Mucosa of descending colon (tissue), 3 donors: ENCODE measurements at places on chromosomes 4 and X.

- no peak for DNase-seq
These were observed 406.1 kb upstream of the TRAM1L1 start for GRCh38 chr4:117491516-117491915.

- DNase-seq, result no peak
These were observed 13.1 kb downstream of the RP2 start for GRCh38 chrX:46849933-46850332.

DNA sequence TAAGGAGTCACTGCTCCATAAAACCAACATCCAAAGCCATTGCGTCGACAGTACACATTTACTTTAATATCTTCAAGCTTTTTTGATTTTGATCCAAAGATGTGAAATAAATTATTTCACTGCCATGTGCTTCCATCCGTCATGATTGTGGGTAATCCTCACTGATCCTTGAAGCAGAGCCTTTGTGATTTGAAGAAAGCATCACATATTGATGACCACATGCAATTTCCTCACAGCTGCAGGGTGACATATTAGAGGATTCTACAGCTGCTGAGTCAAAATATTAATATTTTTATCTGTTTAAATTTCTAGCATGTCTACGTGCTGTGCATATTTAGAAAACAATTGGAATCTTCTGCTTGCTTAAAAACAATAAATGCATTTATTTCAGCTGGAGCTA, 196.8 kb upstream of the ANXA3 start:
- DNase-seq, result no peak

- DNase-seq, result peak; percentile 50
These were observed 531.4 kb downstream of the INPP4B start for GRCh38 chr4:142314686-142315085.

DNA sequence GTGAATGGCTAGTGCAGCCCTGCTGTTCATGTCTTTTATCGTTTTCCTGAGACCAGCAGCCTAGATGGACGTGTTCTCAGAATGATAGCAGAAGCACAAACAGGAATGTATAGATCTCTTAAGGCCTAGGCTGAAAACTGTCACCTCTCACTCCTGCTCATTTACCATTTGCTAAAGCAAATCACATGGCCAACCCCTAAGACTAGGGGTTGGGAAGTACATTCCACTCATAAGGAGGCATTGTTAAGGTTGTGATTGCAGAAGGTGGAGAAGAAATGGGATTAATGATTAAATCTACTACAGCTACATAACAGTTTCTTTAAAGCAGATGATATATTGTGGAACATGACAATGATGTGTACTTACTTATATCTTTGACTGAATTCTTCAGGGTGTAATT, 536.8 kb upstream of the FTHL17 start:
- DNase-seq, result no peak

- DNase-seq, result no peak
These were observed 134.0 kb downstream of the COL4A6 start for GRCh38 chrX:108304210-108304609.

DNA sequence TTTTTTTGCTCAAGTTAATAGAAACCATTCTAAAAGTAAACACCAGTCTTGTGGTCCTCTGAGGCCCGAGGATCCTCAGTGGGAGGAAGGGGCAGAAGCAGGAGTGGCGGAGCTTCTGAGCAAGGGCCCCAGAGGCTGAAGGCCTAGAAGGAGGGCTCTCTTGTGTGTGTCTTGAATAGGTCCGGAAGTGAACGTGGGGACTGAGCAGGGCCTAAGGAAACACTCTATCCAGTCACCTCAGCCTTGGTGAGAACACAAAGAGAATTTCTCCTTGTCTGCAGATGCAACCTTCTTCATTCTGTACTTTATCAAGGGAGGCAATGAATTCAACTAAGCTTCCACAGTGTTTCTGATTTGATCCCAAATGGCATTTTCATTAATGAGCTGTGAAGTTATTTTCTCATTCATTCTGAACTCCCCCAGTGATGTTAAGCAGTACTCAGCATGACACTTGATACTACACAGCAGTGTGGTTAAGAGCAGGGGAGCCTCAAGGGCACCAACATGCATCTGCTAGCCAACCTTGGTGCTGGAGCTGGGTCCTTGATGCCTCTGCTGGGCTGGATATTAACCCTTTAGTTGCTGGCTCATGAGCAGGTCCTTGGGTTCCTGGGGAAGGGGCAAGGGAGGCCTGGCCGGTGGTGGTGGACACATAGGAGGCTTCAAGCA, 64.7 kb downstream of the RBM47 start:
- no peak for DNase-seq

- no peak for DNase-seq
These were observed 488.6 kb downstream of the KCTD8 start for GRCh38 chr4:43959976-43960375.

DNA sequence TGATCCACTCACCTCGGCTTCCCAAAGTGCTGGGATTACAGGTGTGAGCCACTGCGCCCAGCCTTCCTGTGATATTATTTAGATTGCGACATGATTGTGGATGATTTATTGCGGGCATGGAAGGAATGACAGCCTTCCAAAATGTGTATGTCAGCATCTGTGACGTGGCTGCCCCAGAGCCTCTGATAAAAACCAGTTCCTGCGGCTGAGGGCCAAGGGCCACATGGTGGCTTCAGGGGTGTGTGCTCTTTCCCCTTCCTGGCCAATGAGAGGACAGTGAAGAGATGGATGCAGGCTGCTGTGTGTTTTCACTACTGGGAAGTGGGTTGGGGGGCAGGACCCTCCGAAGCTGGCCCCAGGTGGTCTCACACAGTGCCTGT, 57.4 kb upstream of the HGFAC start:
- no peak for DNase-seq

GRCh38 chr4:102503301-102503746, 2.2 kb downstream of the NFKB1 start:
- peak; percentile 14 for DNase-seq

- no peak for DNase-seq
These were observed 23.4 kb upstream of the G3BP2 start for GRCh38 chr4:75696581-75696980.

DNA sequence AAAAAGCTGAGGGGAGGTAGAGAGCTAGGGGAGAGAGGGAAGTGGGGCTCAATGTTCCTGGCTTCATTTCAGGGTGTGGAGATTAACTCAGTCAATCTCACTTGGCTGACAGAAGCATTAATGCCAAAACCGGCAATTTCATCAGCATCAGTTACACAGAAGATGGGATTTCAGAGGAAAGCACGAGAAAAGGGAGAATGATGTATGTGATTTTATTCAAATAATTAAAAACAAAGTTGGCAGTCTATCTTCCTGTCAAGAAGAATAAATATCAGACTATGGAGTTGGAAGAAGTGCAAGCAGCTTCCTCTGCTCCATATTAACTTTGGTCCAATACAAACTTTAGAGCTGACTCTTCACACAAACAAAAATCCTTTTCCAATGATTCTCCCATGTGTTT, 29.6 kb upstream of the HCCS start:
- DNase-seq, result no peak
